MV-4-11 (cell line): ENCODE measurements at places on chromosomes 6 and 20.
A peak's percentile ranks its signal among the peaks of the same experiment; 100 is the strongest.

- no peak for DNase-seq
Measured at GRCh38 chr6:41780551-41781365, at the start of gene PRICKLE4. Gene PRICKLE4, plus strand, starts transcription at chr6:41780782. Its CDS starts 2,692 bp downstream, at chr6:41783474.

DNA sequence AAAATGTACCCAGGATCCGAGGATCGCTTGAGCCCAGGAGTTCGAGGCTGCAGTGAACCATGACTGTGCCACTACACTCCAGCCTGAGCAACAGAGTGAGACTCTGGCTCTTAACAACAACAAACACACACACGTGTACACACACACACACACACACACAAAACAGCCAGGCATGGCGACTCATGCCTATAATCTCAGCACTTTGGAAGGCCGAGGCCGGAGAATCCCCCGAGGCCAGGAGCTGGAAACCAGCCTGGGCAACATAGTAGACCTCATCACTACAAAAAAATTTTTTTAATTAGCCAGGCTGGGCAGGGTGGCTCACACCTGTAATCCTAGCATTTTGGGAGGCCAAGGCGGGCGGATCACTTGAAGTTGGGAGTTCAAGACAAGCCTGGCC is 23.3 kb upstream of the ARFGEF2 start:
- no peak for DNase-seq

- DNase-seq = no peak
Measured at GRCh38 chr6:15421945-15422733, 176.3 kb downstream of the JARID2 start.

GRCh38 chr6:29702519-29703103 is 20.6 kb upstream of the HLA-F start:
- peak; percentile 10 for DNase-seq

DNA sequence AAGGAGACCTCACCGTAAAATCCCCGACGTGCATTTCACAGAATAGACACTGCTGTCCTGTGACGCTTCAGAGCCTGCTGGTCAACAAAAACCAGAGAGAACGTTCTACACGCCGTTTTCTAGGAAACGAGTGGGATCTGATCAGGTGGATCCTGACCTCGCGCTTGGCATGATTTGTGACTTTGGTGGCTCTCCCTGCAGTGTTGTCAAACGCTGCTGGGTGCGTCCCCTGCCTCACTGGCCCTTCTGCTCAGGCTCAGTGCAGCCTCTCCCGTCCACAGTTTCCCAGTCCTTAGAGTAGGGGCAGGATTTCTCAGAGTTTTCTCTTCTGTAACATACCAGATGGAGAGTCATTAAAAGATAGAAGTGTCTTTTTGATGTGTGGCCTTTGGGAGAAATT is 27.6 kb upstream of the IRF4 start:
- no peak for DNase-seq

- no peak for DNase-seq
Measured at GRCh38 chr20:5592823-5593739, 157.1 kb upstream of the SHLD1 start.

DNA sequence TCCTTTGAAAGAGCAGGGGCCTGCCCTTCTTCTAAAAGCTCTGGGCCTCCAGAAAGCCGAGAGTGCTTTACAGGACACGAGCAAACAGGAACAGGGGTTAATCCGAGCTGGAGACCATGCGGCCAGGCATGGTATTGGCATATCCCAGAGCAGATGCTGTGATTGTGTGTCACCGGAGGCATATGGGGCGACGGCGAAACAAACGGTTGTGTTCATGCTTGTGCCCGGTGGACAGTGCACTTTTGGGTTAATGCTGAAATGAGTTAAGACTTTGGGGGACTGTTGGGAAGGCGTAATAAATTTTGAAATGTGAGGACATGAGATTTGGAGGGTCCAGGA is 1088.7 kb upstream of the DEFB115 start:
- DNase-seq = no peak

GRCh38 chr6:1424306-1424927 is 35.0 kb downstream of the FOXF2 start:
- DNase-seq = peak; percentile 30
